ENCODE measurements at places on chromosomes 3 and 15.

DNA sequence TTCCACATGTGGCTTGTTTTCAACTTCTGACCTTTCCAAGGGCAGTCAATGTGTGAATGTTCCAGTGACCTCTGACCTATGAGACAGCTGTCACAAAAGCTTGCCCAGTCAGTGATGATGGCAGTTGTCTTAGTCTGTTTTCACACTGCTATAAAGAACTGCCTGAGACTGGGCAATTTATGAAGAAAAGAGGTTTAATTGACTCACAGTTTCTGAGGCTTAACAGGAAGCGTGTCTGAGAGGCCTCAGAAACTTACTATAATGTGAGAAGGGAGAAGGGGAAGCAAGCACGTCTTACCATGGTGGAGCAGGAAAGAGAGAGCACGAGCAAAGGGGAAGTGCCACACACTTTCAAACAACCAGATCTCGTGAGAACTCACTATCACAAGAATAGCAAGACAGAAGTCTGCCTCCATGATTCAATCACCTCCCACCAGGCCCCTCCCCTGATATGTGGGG is 95.6 kb downstream of the ECT2 start:
- DNase-seq = no peak

DNA sequence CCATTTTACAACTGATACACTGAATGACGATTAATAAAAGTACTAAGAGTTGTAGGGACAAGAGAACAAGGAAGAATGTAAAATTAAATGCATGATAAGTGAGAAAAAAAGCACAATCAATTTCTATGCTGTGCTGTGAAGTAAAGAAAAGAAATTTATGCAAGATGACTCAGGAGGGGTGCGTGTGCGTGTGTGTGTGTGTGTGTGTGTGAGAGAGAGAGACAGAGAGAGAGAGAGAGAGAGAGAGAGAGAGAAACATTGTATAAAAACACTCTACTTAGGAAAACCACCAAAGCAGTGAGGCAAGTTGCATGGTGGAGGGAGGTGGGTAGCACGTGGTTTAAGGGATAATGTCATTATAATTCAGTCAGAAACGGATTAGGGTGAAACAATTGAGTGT is 580.8 kb upstream of the ALCAM start:
- DNase-seq = no peak

DNA sequence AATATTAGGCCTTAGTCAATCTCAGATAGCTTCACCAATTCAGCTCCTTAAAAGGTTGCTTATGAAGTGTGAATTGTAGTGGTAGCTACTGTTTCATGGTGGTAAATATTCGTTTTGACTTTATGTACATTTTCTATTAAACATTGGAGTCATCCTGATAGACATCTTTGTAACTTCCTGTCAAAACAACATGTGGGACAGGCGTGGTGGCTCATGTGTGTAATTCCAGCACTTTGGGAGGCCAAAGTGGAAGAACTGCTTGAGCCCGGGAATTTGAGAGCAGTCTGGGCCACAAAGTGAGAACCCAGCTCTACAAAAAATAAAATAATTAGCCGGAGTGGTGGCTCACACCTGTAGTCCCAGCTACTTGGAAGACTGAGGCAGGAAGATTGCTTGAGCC is 2.0 kb upstream of the TRIM59 start:
- no peak for DNase-seq

- no peak for DNase-seq
Measured at GRCh38 chr3:177284383-177284881, 87.2 kb upstream of the TBL1XR1 start.
